ENCODE measurements at places on chromosomes 2 and 18.

DNA sequence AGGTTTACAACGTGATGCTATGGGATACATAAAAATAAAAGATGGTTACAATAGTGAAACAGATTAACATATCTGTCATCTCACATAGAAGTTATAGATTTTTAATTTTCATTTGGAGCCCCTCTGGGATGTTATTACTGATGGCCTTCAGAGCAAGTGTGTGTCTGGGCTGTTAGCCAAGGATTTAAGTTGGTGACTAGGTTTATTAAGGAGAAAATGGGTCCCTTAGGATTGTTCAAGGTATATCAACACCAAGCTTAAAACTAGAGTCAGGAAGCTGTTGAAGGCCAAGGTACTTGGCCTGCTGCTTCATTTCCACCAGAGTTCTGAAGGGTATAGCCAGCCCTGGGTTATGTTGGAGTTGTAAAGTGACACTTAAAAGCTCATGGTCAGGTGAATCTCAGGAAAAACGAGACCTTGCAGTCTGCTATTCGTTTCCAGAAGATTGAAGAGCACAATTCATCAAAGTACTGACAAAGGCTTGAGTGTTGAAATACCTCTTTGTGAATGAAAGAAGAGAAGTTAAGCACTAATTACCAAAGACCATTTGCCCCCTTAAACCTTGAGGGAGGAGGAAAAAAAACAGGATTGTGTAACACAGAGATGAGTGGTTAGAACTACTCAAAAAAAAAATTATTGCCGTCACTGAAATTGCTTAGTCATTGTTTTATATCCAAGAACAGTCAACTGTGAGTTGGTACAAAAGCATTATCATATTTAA is 48.4 kb downstream of the MAP2 start:
- DNase-seq = peak; percentile 65

- DNase-seq = no peak
Measured at GRCh38 chr2:46173636-46174250, 123.5 kb upstream of the EPAS1 start.

GRCh38 chr18:79693561-79694205 is 14.1 kb downstream of the CTDP1 start:
- no peak for DNase-seq

GRCh38 chr2:100321179-100321865 is 979 bp downstream of the LONRF2 start:
- peak; percentile 11 for DNase-seq

DNA sequence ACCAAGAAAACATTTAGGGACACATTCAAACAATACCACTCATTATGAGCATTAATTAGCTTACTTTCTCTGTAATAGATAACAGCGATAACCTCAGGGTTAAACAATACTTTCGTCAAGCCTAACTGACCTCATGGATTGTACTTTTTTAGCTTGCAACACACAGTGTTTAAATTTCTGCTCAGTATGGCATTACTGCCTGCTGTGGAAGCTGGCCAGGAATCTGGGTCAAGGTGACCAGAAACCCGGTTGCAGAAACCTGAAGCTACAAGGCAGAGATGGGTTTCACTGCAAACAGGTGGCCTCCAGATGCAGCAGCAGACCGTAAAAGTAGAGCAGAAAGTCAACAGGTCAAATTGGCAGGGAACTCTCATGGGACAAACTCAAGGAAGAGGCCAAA is 123.8 kb upstream of the FHL2 start:
- DNase-seq = no peak

DNA sequence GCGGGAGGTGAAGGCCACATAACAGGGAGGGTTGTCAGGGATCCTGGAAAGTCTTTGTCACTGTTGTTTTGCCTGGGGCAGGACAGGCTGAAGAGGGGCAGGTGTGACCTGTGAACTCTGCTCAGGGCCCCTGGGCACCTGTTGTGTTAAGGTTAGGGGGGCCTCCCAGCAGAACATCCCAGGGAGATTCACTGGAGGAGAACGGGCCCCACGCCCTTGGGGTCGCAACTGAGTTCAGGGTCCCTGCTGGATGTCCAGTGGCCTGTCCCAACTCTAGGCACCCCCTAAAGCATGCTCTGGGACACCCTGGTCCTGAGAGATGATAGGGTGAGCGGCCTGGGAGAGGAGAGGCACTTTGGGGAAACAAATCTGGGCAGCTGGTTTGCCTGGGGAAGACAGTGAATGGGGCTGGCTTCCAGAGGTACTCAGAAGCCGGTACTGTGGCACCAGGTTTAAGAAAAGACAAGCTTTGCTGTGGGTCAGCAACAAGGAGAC is 22.9 kb downstream of the GPR35 start:
- DNase-seq = no peak

DNA sequence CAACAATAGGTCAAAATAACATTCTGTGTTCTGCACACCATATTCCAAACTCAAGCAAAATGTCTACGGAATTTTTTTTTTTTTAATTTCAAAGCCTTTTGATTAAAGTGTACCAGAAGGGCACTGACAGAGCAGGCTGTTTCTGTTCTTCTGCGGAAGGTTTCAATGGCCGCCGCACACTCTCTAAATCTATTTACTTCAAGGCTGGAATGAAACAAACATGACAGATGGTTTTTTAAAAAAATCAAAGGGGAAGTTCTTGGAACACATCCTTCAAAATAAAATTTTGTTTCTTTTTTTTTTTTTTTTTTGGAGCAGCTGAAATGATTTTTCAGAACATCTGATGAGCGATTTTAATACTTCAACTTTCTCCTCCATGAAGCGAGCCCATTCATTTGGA is 259.1 kb downstream of the TXNL1 start:
- no peak for DNase-seq

Data from NCI-H2107 (cell line).